Effector memory CD8-positive, alpha-beta T cell (primary cell): ENCODE measurements at places on chromosomes 1 and 21.
A peak's percentile ranks its signal among the peaks of the same experiment; 100 is the strongest.

- peaks cover 15% of the 10 kb centered on the region for H3K27me3 ChIP-seq
- peaks cover 3% of the 10 kb centered on the region for H3K36me3 ChIP-seq
- H3K4me1 ChIP-seq = no peaks in the 10 kb centered on the region
- no peak for DNase-seq
Measured at GRCh38 chr1:56787330-56787729, 31.9 kb downstream of the FYB2 start.

DNA sequence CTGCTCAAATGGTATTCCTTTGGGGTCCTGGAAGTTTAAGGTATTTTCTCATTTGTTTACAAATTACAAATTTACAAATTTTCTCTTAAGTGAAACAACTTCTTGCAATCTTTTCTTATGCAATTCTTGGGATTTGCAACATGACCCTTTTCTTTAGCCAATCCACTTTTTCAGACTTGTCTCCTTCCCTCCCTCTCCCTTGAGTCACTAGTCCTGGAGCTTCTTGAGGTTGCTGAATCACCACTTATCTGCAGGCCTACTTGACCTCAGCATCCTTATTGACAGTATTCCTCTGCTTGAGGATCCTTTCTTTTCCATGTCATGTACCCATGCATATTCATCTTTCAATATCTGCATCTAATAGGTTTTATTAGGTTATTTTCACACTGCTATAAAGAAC lies 302.8 kb upstream of the ADAMTS5 start:
- no peak for DNase-seq
- H3K27me3 ChIP-seq = no peaks in the 10 kb centered on the region
- no peaks in the 10 kb centered on the region for H3K36me3 ChIP-seq
- H3K27ac ChIP-seq = no peak overlapping the region
- no peak overlapping the region for H3K4me3 ChIP-seq

DNA sequence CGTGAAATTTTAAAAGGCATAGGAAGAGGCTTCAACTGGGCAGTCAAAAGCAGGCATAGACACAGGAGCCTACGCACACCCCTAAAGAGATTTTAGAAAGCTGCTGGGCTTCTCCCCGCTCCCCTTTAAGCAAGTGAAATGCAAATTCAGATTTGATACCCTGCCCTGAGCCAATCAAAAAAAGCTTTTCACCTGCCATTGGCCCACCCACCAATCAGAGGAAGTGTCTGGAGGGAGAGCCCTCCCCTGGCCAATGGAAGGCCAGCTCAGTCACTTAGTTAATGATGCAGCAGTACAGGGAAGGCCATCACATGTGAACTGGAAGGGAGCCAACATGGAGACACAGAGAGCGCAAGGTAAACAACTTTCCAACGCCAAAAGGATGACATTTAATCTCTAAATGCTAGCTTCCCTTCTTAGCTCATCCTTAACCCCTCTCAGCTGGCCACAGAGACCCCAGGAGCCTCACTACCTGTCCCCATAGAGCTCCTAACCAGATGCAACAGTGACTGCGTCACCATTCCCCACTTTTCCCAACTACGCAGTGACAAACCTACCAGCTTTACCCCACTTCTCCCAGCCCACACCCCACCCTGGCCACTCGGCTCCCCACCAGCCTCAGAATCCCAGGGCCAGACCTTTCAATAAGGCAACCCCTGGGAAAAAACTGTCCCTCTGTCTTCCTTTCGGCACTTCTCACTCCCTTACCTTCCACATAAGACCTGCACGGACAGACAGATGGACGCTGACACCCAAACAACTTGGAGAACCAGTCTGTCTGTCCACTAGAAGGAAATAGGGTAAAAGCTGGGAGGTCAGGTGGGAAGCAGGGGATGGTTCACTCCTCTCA lies 71.0 kb downstream of the CD46 start:
- H3K27ac ChIP-seq = peak overlapping the region; percentile 99
- H3K36me3 ChIP-seq = peaks cover 40% of the 10 kb centered on the region
- no peaks in the 10 kb centered on the region for H3K27me3 ChIP-seq
- H3K4me1 ChIP-seq = peaks cover 56% of the 10 kb centered on the region
- H3K4me3 ChIP-seq = peak overlapping the region; percentile 85

- H3K27me3 ChIP-seq = peaks cover 7% of the 10 kb centered on the region
- H3K4me1 ChIP-seq = peaks cover 4% of the 10 kb centered on the region
- H3K27ac ChIP-seq = peak overlapping the region; percentile 16
- no peak for DNase-seq
- H3K36me3 ChIP-seq = no peaks in the 10 kb centered on the region
- no peak overlapping the region for H3K4me3 ChIP-seq
Measured at GRCh38 chr1:223233410-223234169, 90.5 kb upstream of the TLR5 start.

- no peak overlapping the region for H3K27ac ChIP-seq
- H3K4me1 ChIP-seq = no peaks in the 10 kb centered on the region
- H3K4me3 ChIP-seq = no peak overlapping the region
- H3K27me3 ChIP-seq = peaks cover 33% of the 10 kb centered on the region
- H3K36me3 ChIP-seq = no peaks in the 10 kb centered on the region
Measured at GRCh38 chr1:47212636-47213229, 19.3 kb downstream of the TAL1 start.

GRCh38 chr1:109725510-109725909 lies 13.5 kb downstream of the GSTM5 start:
- no peak overlapping the region for H3K4me3 ChIP-seq
- H3K27ac ChIP-seq = no peak overlapping the region
- H3K36me3 ChIP-seq = no peaks in the 10 kb centered on the region
- peaks cover 6% of the 10 kb centered on the region for H3K27me3 ChIP-seq
